NB4 (cell line): ENCODE measurements at places on chromosomes 7 and 10.

GRCh38 chr7:2993868-2994267 lies 49.8 kb downstream of the CARD11 start:
- no peak for DNase-seq

DNA sequence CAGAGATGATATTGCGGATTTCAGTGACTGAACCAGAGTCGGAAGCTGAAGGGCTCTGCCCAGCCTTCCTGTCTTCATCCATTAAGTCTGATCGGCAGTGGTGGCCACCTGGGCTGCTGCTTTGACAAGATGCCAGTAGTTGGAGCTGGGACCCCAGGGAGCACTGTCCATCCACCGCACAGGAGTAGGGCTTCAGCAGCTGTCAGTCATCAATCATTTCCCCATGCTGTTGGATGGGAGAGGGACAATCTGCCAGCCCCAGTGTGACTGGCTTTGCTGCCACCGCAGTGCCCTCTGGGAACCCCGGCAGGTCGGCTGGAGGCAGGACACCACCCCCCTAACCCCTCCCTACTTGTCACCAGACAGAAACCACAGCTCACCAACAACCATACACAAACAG lies 23.0 kb upstream of the GPR146 start:
- no peak for DNase-seq

- no peak for DNase-seq
These were observed 170.8 kb downstream of the PDE1C start for GRCh38 chr7:31899356-31899927.

GRCh38 chr10:96982149-96982930 lies 150.2 kb downstream of the LCOR start:
- no peak for DNase-seq

DNA sequence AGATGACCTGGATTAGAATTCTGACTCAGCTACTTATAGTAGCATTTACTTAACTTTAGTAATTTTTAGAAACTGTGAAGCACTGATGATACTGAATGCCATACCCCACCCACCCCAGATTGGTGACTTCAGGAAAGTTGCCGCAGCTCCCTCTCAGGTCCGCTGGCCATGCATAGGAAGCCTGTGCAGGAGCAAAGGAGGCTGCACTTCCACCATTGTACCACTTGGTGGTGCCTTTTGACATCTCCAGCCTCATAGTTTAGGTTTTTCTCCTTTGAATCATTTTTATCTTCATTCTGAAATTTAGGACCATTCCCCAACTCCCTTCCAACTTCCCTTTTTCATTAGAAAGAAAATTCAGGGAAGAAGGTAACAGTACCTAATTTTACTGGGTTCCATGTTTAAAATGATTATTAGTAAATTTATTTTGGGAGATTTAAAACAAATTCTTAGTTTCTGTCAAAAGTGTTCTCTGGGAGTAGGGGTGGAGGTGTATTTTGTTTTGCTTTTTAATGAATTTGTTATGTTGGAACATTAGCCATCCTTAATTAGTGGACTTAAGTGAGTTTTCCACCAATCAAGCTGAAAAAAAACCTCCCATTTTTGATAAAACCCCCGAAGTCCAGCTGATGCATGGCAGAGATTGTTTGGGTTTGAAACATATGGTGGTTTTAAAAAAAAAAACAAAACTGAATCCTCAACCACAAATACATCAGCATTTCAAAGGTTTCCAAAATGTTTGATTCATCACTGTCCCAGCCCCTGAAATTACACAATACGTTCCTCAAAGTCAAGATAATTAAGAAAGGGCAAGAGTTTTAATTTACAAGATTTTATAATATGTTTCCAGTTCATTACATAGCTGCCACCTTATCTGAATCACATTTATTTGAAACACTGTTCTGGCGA lies 109.6 kb downstream of the WNT2 start:
- DNase-seq: peak; percentile 69

DNA sequence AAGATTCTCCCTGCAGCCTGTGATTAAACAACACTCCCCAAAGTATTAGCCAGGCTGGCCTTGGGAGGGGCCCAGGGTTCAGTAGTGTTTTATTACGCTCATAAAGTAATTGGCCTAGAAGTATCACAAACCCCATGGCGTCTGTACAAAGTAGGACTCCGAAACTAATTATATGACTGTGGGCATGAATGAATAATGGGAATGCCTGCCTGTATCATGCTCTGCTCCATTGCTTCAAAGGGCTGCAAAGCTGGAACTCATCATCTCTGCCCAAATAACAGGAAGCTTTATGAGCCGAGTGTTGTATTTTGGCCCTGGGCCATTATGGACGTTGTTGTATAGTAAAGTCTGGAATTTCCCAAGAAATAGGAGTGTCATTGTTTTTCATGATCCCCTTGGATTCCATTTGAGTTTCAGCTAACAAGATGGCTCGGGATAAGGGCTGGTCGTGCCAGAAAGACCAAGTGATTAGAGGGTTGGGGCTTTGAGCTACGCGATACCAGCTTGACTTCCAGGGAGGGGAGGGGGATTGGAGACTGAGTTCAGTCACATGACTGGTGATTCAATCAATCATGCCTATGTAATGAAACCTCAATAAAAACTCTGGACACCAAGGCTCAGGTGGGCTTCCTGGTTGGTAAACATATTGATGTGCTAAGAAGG lies 65.3 kb upstream of the NPTX2 start:
- no peak for DNase-seq

GRCh38 chr7:158723266-158723665 lies 18.7 kb upstream of the NCAPG2 start:
- no peak for DNase-seq

DNA sequence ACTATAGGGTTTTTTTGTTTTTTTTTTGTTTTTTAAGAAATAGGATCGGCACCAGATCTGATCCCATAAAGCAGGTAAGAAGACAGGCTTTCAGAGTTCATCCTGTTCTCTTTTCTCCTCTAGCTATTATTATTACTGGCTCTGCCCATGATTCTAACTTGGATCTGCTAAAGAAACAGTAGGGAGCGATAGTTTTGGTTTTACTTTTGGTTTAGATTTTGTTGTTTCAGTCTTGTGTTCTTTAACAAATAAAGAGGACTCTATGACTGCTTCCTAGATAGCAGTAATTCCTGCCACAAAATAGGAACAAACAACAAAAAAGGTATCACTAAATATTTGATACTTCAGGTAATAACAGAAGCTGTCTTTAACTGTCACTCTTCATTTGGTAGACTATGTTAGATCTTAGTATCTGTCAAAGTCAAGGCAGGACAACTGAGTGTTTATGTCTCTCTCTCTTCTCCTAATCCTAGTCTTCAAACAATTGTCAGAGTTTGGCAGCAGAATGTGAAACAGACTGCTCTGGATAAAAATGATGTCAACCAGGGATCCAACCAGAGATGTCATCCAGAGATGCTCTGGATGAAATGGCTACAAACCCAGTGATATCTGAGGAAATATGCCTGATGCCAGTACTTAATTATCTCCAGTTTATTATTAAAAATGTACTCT lies 99.8 kb downstream of the KMT2C start:
- DNase-seq: no peak

DNA sequence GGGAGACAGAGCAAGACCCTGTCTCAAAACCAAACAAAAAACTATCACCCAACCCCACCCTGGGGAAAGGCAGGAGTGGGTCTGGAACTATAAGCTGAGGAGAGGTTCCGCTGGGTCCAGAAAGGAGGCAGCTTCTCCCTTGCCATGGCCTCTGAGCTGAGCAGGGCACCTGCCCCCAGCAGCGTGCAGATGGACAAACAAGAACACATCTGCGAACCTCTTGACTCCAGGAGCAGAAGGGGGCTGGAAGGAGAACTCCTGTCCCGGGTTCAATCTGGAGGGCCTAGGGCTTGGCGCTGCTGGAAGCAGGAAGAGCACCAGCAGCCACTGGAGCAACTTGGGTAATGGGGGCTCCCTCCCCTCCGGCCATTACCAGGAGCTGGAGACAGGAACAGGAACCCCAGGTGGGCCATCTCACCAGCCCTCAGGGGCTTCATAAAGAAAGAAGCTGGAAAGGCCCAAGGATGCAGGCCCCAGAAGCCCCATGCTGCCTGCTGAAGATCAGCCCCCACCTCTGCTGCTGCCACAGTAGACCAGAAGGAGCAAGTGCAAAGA lies 19.0 kb upstream of the PPIF start:
- no peak for DNase-seq

DNA sequence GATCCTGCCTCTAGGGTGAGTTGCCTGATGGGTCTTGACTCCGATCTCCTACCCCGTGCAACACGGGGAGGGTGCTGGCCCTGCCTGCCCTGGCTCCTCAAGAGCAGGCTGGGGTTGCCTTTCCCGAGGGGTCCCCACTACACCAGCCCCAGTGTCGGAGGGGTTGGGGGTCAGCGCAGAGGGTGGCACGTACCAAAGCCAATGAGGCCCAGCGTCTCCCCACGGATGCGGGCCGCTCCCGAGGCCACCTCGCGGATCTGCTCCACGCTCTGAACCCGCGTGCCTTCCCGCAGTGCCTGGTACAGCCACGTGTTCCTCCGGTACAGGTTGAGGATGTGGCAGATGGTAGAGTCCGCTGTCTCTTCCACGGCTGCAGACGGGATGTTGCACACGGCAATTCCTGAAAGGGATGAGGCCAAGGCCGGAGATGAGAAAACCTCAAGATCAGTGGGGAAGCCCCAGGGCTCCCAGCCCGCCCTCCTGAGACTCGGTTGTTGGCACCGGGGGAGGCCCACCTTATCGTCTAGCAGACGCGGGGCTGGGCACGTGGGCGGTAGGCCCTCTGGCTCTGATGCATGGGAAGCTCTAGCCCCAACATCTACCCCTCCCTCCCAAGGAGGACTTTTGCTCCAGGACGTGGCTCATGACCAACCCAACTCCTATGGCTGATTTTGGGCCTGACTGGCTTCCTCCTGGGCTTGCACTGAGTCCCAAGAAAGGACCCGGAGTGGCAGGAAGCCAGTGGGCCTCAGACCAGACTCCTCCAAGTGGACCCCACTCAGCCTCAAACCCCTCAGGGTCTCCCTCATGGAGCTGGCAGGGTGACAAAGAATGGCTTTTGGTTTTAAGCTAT lies 56.1 kb downstream of the ZRANB1 start:
- no peak for DNase-seq

GRCh38 chr7:55207436-55208125 lies 157.6 kb upstream of the LANCL2 start:
- DNase-seq: no peak

DNA sequence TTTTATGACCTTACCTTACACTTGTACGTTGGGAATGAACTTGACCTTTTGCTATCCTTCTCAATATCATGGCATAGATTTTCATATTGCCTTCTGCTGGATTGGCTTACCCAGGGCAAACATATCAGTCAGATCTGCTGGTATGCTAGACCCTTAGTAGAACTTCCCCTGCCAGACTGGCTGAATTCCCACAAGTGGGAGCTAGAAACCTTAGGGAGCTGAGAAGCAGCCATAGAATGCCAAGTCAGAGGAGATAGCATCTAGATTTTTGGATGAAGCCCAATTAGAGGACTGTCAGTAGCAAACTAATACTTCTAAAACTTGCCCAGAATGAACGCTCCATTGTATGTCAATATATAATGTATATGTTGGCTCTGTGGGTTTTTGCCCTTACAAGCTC lies 385.0 kb downstream of the NXPH1 start:
- no peak for DNase-seq

- DNase-seq: peak; percentile 96
These were observed 24.0 kb downstream of the HOXA1 start for GRCh38 chr7:27071622-27072390.

DNA sequence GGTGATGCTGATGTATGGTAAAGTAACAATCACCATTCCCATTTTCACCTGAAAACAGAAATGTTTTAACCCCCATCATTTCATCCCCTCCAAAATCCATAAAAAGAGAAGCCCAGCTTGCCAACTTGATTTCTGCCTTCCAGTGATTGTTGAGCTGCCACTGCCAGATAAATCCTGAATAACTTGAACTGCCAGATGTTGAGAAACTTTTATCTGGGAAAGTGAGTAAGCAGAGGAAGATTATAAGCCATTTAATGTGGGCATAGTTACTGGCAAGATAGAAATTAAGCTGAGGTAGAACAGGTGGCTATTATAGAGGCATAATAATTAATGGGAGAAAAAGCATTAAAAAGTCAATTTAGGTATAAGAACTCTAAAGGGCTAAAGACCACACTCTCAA lies 534.1 kb downstream of the ANKRD7 start:
- DNase-seq: no peak

DNA sequence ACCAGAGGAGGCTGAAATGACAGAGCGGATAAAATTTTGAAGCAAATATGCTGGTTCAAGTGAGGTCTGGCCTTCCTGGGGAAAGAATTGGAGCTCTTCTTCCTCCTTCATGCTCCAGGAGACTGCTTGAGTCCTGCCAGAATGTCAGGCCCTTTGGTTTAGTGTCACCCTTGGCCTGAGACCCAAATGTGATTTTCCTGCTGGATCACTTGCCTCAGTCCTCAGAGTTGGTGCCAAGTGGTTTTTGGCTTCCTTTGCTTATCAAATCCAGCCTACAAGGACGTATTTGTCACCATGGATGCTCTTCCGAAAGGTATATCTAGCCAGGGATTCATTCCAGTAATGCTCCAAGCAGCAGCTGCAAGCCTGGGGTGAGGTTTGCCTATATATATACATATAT lies 118.4 kb downstream of the PLPP4 start:
- DNase-seq: no peak
